ENCODE measurements at places on chromosomes 6 and 20. TPM values are rescaled to one million over a fixed set of nuclear protein-coding genes. Genes with fewer than 3 reads are reported as not detected.

IMPG1 gene
- not detected for total RNA-seq

KCNK16 gene
- total RNA-seq: not detected

DEFB110 gene
- not detected for total RNA-seq

HCRTR2 gene
- not detected for total RNA-seq

NOTCH4 gene
- 9.1 TPM for total RNA-seq

SRMS gene
- not detected for total RNA-seq

SUMO4 gene
- total RNA-seq: 1.2 TPM

ENPP5 gene
- total RNA-seq: not detected

LY6G6D gene
- not detected for total RNA-seq

IDH3B gene
- 95.5 TPM for total RNA-seq

GPR63 gene
- under 0.01 TPM for total RNA-seq

LY6G6F gene
- total RNA-seq: not detected

NHSL1 gene
- 30.2 TPM for total RNA-seq

SPATA25 gene
- 0.44 TPM for total RNA-seq

CST7 gene
- not detected for total RNA-seq

PEX7 gene
- 5.0 TPM for total RNA-seq

B3GALT4 gene
- total RNA-seq: 6.5 TPM

FAM83C gene
- not detected for total RNA-seq

DNA sequence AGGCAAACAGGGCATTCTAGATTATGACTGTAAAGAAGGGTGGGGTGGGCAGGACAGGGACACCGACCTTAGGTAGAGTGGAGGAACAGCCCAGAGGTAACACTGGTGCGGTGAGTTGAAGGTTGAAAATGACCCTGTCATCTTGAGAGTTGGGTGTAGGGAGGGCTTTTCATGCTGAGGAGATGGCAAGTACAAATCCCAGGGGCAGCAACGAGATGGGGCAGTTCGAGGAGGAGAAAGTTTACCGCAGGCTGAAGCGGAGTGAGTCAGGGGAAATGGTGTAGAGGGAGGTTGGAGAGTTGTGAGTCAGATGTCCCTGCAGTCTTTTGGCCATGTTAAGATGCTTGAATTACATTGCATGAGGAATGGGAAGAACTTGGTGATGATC lies 101.1 kb downstream of the HIVEP1 start:
- peak; percentile 91 for DNase-seq

- peak; percentile 45 for DNase-seq
These were observed 3.4 kb upstream of the RSPO4 start for GRCh38 chr20:1005452-1006027.

- DNase-seq: no peak
These were observed 143.6 kb downstream of the OR2B2 start for GRCh38 chr6:27768556-27768955.

DNA sequence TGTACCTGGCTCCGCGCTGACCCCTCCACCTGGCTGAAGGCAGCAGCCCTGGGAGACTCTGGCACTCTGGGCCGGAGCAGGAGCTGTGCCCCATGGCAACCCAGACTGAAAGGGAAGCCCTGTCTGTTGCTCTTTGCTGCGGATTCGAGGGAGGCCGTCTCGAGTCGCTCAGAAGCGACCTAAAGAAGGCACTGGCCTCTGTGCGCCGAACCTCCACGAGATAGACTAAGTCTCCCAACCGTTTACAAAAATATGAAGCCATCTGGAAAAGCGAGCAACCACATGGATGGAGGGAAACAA lies 10.5 kb upstream of the TBX18 start:
- DNase-seq: no peak

DNA sequence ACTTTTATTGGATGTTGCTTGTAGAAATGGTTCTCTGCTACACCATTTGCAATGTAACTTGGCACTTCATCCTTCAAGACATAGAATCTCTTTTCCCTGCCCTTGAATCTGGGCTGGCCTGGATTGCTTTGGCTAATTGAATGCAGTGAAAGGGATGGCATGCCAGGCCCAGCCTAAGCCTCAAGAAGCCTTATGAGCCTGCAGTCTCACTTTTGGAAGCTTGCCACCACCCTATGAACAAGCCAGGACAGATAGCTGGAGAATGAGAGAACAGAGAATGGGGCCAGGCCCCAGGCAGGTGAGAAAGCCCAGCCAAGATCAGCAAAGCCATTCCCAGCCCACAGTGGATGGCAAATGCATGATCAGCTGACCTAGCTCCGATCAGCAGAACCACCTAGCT lies 350.7 kb upstream of the RNF24 start:
- no peak for DNase-seq

DNA sequence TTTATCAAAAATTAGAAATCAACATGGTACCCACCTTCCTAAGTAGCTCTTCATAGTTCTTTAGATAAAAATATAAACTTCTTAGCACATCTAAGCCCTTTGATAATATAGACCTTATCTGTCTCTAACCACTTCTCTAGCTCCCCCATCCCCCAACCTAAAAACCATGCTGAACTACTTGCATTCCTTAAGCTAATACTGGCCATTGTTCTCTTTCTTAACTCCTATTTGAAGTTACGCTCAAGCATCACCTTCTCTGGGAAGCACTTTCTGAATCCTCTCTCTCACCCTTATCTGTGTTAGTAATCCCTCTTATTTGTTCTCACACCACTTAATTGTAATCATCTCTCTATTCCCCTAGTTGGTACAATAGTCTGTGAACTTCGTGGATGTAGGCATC lies 153.0 kb downstream of the PHF3 start:
- no peak for DNase-seq

DNA sequence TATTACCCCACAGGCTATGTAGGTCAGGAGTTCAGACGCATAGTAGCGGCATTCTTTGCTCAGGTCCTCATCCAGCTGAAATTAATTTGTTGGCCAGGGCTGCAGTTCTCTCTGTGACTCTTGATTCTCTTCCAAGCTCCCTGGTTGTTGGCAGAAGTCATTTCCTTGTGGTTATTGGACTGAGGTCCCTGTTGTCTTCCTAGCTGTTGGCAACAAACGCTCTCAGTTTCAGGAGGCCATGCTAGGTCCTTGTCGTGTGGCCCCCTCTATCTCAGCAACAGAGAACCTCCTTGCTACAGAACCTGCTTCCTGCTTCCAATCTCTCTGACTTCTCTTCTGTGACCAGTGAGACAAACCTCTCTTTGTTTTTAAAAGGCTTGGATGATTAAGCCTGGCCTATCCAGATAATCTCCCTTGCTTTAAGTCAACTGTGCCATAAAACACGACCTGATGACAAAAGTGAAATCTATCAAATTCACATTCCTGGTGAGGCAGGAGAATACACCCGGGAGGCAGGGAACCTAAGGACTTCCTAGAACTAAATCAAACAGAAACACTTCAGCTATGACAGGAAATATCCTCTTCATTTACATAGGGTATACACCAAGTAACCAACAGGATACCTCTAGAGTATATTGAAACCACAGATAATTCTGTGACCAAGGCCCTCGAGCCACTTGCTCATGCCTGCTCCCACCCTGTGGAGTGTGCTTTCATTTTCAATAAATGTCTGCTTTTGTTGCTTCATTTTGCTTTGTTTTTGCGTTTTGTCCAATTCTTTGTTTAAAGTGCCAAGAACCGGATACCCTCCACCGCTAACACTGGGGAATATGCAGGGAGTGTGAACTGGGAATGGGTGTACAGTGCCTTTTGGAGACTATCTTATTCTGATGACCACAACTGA lies 196.0 kb downstream of the BTBD3 start:
- peak; percentile 48 for DNase-seq

- DNase-seq: no peak
These were observed 90.7 kb downstream of the ANKRD60 start for GRCh38 chr20:58137651-58138265.

GRCh38 chr6:36139431-36139830 lies 9.1 kb downstream of the MAPK13 start:
- DNase-seq: peak; percentile 41

- DNase-seq: peak; percentile 6
These were observed 18.3 kb upstream of the FOXP4 start for GRCh38 chr6:41527721-41528408.

DNA sequence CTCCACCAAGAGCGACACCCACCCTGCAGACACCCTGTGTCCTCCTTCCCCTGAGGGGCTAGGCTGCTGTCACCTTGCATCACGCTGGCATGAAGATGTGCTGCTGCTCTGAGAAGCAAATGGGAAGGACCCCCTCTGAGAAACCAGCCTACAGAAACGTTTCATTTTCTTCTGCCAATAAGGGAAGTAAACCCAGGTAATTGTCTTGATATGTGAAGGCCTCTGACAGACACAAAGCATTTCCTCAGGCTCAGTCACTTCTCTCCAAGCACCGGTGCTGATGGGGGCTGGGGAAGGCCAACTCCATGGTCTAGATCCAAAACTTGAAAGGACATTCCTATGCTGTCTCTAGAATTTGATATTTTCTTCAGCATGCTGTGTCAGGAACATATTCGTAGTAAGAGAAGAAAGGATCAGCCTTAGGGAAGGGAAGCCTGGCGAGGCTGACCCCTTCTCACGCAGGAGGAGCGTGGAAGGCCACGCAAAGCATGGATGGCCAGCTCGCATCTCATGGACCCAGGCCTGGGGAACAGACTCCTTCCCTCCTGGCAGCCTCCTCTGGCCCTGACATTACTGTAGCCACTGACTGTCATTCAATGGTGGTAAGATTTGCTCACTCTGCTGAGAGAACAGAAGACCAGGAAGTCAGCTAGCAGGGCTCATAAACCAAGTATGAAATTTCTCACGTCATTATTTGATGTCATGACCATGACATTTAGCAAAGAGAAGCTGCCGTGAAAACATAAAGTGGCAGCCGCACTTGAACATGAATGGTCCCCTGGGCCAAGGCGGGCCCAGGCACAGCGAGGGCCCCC lies 20.4 kb downstream of the ACSS1 start:
- no peak for DNase-seq

- DNase-seq: no peak
These were observed 266.4 kb upstream of the PRND start for GRCh38 chr20:4455301-4455701.

DNA sequence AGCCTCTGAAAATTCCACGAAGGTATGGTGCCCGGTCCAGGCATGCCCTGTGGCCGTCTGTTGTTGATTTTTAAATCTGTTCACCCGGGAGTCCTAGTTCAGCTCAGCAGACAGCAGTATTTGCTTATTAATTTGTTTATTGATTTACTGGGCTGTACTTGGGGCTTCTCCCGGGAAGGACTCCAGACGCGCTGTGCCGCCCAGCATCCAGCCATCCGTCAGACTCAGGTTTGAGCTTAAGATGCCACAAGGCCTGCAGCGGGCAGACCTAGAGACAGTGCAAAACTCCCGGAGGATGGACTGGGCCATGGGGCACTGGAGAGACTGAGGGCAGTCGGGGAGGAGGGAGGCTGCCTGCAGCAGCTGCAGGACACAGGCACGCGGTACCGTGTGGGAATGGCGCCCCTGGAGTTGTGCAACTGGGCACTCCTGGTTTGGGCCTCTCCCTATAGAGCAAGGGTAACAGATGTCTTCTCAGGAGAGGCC lies 17.3 kb upstream of the CCDC167 start:
- DNase-seq: no peak

GRCh38 chr6:115362234-115362633 lies 698.5 kb downstream of the FRK start:
- no peak for DNase-seq

DNA sequence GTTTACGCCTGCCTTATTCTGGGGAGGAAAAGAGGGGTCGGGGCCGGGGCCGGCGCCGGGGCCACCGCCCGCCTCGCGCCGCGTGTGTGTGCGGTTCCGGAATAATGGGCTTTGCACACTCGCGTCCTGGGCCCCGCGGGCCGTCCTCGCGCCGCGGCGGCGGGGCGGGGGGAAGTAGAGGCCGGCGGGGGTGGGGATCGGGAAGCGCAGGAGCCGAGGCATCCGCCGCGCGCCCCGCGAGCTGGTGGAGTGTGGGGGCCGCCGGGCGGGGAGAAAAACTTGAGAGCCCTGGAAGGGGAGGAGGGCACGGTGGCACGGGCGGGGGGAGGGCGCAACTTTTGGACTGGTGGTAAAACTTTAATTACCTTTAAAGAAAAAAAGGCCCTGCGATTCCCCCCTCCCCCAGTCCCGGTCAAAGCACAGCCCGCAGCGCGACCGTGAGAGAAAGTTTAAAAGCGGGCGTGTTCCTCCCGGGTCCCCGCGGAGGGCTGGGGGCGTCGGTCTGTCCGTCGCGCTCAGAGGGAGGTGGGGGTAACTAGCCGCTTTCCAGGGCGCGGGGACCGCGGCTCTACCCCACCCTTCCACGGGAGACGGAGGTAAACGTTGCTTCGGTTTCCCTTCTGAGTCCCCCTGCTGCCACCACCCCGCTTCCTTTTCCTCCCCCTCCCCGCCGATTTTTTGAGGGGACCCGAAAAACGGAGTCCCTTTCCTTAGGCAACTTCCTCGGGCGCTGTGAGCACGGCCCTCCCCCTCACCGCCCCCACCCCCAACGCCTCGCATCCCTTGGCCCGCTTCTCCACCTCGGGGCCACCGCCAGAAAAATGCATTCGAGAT lies 1.9 kb downstream of the L3MBTL3 start:
- DNase-seq: peak; percentile 60

- DNase-seq: no peak
These were observed 23.0 kb downstream of the TFB1M start for GRCh38 chr6:155291291-155291690.

- no peak for DNase-seq
These were observed 121.6 kb downstream of the HIVEP2 start for GRCh38 chr6:142823256-142823902.

- DNase-seq: no peak
These were observed 598 bp downstream of the TBP start for GRCh38 chr6:170554796-170555137.

GRCh38 chr6:110999634-111000270 lies 17.9 kb downstream of the RPF2 start:
- peak; percentile 59 for DNase-seq

DNA sequence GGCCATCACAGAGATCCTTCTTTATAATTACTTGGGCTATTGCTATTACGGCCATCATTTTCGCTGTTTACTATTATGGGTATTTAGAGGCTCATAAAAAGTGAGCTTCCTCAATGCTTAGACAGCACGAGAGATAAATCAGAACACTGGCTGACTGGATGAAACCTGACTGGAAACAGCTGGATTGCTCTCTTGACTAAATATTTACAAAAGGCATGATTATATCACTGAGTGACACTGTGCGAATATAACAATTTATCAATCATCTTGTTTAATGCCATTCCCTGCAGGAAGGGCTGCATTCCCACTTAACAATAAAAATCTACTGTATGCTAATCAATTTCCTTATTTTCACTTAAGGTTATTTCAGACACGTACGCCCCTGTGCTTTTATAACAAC lies 260.1 kb upstream of the ARID1B start:
- no peak for DNase-seq

- peak; percentile 77 for DNase-seq
These were observed 13.5 kb upstream of the TRAM2 start for GRCh38 chr6:52590152-52590891.

- DNase-seq: peak; percentile 2
These were observed 252.2 kb upstream of the BMP2 start for GRCh38 chr20:6515261-6515660.

- no peak for DNase-seq
These were observed 84.8 kb upstream of the PLEKHG1 start for GRCh38 chr6:150514806-150515380.

GRCh38 chr6:168909288-168909687 lies 344.4 kb downstream of the THBS2 start:
- DNase-seq: no peak

GRCh38 chr20:6468423-6469116 lies 298.9 kb upstream of the BMP2 start:
- no peak for DNase-seq

- DNase-seq: no peak
These were observed 37.6 kb downstream of the NCR2 start for GRCh38 chr6:41372832-41373626.

GRCh38 chr6:63272397-63272796 lies 47.4 kb downstream of the LGSN start:
- peak; percentile 26 for DNase-seq

- no peak for DNase-seq
These were observed 78.0 kb downstream of the DHX35 start for GRCh38 chr20:39040116-39040515.

Measured in lung microvascular endothelial cell (primary cell).